ENCODE measurements at places on chromosomes 1 and 21.

GRCh38 chr1:9426291-9426711 lies 113.0 kb upstream of the SLC25A33 start:
- peak; percentile 68 for DNase-seq

DNA sequence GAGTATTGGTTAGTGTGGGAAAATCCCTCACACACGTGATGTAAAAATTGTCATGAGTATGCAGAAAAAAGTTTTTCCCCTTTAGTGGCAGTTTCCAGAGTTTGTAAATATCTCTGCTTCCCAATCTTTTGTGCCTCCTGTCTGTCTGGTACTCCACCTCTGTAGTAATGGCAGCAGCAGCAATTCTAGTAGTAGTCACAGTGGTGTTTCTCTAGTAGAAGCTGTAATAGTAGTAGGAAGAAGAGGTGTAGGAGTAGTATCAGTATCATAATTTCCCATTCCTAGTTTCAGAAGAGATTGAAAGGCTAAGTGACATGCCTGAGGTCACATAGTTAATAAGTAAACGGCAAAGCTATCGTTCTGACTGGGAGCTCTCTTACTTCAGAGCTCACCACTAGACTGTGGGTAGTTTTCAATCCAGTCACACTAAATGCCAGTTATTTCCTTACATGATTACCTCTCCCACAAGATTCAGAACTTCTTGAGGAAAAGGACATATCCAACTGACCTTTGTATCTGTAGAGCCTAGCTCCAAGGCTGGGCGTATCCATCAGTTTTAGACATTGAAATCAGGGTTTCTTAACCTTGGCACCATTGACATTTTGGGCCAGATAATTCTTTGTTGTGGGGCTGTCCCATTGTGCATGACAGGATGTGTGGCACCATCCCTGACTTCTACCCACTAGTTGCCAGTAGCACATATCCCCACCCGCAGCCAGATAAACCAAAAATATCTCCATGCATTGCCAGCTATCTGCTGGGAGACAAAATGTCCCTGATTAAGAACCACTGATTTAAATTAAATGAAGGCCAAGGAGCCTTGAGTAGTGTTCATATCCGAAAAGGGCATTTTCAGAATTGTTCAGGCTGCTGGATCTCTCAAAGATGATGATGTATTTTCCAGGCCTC lies 135.9 kb downstream of the FGGY start:
- no peak for DNase-seq

DNA sequence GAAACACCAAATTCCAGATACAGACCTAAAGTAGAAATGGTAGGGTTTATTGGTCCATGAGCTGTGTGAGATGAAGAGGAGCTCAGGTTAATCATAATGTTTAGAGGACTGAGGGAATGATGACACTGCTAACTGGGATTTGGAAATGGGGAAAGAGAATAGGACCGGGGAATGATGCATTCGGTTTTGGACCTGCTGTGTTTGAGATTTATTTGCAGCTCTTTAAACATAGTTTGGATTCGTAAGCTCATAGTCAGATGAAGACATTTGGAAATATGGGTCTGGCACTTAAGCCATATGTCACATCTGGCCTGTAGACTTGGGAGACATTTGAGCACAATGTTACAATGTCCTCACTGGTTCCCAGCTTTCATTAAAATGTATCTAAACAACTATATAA lies 127.9 kb upstream of the DUSP10 start:
- no peak for DNase-seq

DNA sequence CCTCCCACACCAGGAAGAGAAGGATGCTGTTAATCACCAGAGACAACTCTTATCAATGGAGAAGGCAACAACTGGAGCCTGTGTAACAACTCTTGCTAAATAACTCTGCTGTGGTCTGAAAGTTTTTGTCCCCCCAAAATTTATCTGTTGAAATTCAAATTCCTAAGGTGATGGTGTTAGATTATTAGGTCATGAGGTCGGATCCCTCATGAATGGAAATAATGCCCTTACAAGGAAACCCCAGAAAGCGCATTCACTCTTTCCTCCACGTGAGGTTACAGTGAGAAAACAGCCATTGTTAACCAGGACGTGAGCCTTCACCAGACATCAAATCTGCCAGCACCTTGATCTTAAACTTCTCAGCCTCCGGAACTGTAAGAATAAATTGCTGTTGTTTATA lies 141.9 kb upstream of the CXADR start:
- no peak for DNase-seq

GRCh38 chr1:157369808-157370521 lies 182.3 kb downstream of the FCRL5 start:
- no peak for DNase-seq

- no peak for DNase-seq
Observed at GRCh38 chr1:56964349-56965017, 1.3 kb downstream of the C8B start.

- no peak for DNase-seq
Observed at GRCh38 chr1:34982820-34983376, 2.2 kb downstream of the TMEM35B start.

GRCh38 chr1:14117700-14118099 lies 417.7 kb downstream of the PRDM2 start:
- DNase-seq = no peak

GRCh38 chr1:107081102-107081501 lies 24.6 kb downstream of the PRMT6 start:
- DNase-seq = no peak

All from activated T-helper 1 cell treated with Interleukin-2 at 50 U/mL for 16 hours (primary cell).